Nucleus accumbens (tissue), 56 donors: ENCODE measurements at places on chromosomes 2 and 18.

DNA sequence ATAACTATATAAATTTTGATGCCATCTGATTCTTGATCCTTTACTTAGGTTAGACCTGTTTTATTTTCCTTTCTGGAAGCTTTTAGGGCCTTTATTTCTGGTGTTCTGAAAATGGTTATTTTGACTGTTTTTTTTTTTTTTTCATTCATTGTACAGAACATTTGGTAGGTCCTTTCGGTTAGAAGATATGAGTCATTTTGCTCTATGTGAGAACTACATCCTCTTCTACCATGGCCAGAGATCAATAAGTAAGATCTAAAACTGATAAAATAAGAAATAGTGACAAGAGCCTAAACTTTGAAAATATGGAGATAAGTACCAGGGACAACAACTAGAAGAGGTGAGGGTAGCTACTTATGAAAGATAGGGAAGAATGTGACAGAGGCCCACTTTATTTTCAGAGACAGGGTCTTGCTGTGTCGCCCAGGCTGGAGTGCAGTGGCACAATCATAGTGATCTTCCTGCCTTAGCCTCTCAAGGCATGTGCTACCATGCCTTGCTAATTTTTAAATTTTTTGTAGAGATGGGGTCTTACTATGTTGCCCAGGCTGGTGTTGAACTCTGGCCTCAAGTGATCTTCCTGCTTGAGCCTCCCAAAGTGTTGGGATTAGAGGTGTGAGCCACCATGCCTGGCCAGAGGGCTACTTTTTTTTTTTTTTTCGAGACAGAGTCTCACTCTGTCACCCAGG is 66.5 kb downstream of the EIF2AK3 start:
- DNase-seq, result no peak

- DNase-seq, result no peak
Measured at GRCh38 chr2:227407591-227408151, 19.9 kb upstream of the SCYGR1 start.

DNA sequence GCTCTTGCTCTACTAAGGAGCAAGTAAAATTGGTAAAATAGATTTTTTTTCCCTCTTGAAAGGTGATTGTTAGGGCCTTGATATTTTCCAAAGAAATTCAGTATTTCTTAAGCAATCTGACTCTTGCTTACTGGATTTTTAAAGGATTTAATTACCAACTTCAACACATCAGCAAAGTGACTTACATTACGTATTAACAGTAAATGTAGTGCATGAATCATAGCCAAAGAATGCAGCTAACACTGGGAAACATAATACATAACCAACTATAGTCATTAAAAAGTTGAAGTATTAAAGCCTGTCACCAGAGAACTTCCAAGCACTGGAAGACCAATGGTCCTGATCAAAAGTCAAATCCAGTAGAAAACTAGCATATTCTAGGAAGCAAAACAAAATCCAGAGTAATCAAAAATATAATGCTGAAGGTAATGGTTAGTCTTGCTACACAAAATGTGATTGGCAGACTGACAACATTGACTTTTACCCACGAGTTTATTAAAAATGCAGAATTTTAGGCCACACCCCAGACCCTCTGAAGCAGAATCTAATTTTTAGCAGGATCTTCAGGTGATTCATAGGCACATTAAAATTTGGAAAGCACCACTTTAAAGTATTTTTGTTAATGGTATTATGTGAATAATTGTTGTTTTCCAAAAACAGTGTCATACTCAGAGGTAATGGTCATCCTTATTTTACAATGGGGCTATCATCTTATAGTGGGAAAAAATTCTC is 31.8 kb upstream of the CAVIN2 start:
- no peak for DNase-seq

GRCh38 chr2:235510318-235510717 is 16.5 kb downstream of the AGAP1 start:
- DNase-seq, result no peak

DNA sequence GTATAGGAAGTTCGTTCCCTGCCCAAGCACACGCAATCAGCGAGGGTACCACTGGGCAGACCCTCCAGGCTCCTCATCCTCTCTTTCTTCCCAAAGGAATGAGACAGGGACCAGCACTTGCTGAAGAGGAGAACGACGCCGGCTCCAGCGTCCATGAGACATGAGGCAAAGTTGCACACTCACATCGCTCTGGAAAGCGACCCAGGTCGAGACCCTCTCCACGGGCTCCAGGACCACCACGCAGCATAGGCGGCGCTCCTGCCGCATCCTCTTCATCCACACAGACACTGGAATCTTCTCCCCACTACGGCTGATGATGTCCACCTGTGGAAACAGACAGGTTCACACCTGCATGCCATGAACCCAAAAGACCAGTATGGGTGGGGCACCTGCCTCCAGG is 10.8 kb downstream of the PASK start:
- no peak for DNase-seq

- no peak for DNase-seq
Measured at GRCh38 chr2:149070681-149071320, 32.3 kb downstream of the LYPD6B start.

- DNase-seq, result no peak
Measured at GRCh38 chr2:214542866-214543265, 132.0 kb downstream of the VWC2L start.

DNA sequence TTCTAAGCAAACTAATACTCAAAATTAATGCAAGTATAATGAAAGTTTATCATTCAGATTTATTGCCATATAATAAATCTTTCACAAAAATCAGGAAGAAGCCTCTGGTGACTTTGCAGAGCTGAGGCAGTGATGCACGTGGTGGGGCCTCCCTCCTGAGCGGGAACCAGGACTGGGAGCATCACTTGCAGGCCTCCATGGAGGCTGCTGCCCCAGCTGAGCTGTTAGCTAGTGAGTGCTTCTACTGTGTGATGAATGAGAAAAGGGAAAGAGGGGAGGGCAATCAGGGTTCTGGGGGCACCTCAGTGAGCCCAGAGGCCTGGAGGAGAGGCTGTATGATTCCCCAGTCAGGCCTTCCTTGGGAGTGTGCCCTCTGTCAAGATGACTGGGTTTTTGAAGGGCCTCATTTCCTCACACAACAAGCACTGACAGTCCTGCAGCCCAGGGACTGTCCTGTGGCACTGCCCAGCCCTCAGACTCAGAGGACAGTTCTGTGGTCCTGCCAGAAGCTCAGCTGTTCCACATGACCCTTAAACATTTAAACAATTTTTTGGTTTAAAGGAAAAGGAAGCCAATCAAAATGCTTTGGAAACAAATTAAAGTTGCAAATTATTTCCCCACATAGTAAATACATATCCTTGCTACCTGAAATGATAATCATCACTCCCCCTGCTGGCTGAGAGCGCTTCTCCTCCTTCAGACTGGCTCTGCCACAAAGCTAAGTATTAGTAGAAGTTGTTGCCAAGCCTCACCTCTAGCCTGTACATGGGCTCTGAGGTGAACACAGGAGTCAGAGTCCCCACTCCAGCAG is 90.9 kb upstream of the SMAD7 start:
- peak; percentile 15 for DNase-seq

DNA sequence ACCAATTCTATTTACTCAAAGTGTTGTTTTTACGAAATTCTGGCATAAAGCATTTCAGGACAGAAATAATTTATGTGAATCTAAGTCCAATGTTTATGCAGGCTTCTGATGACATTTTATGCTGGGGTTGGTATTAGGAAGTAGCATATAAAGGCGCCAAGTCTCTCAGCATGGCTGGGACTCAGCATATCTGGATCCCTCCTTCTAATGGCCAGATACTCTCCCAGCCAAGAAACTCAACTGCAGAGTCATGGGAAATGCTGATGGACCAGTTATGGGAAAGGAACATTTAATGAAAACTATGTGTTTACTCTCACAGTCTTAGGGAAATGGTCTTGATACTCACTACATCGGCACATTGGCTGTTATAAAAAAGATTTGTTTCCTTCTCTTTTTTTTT is 392.2 kb downstream of the ARHGAP15 start:
- DNase-seq, result no peak

- DNase-seq, result no peak
Measured at GRCh38 chr2:237147317-237147716, 61.6 kb downstream of the COPS8 start.

GRCh38 chr2:101253013-101253702 is 472 bp downstream of the CNOT11 start:
- DNase-seq, result peak; percentile 45

GRCh38 chr2:1676091-1676912 is 68.0 kb downstream of the PXDN start:
- DNase-seq, result no peak

DNA sequence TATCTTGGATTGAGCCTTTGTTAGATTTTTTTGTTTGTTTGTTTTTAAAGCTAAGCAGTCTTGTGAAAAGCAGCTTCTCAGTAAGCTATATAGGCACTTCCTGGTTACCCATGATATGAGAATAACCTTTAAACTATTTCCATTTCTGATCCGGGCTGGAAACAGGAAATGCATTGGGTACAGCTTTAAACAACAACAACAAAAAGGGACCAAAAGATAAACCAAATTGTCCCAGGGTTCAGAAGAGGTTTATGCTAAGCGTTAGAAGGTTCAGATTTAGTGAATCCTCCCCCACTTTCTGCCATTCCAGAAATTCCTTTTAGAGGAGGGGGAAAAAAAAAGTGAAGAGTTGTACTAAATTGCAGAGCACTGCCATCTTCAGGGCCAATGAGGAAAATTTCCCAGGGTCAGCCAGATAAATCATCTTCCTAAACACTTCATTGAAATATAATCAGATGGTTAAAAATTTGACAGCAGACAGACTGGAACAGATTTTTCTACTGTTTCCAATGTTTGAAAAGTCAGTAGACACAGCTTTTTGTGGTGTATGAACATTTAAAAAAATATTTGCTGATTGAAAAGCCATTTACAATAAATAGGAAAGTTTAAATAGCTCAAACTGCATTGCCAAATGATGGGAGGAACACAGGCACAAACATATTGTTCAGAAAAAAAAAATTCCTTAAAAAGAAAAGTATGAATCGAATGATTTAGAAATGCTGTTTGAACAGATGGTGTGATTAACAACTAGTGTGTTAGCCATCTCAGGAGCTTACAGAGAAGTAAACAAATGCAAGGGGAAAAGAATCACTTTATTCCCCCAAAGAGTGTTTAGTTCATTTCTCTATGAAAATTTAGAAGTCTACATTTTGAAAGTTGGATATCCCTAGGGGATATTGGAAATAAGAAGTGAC is 189.9 kb upstream of the TANK start:
- no peak for DNase-seq

GRCh38 chr18:54247511-54248175 is 21.7 kb upstream of the POLI start:
- DNase-seq, result no peak

GRCh38 chr2:236617221-236617737 is 47.7 kb downstream of the ACKR3 start:
- DNase-seq, result no peak

GRCh38 chr2:126902152-126902835 is 3.6 kb downstream of the TEX51 start:
- DNase-seq, result no peak

DNA sequence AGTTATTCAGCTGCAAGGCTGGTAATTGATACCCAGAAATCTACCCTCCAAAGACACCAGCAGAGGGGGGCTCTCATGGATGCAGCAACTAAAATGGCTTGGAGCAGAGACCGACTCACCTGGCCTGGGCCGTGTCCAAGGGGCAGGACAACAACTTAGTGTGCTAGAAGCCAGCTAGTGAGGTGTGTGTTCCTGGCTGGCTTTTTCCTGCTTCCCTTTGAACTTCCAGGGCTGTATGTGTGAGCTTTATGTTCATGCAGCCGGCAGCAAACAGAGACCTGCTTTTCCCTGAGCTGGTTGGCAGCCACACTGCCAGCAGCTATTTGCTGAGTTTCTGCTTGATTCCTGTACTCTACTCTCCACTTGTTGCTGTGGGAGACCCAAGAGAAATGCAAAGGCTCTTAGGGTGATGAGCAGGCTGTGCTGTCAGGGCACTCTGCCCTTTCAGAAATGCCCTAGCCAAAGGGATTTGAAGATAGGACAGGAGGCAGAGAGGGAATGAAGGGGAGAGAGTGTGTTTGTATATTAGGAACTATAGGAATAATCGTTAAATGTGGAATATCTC is 23.7 kb upstream of the GRP start:
- DNase-seq, result no peak

DNA sequence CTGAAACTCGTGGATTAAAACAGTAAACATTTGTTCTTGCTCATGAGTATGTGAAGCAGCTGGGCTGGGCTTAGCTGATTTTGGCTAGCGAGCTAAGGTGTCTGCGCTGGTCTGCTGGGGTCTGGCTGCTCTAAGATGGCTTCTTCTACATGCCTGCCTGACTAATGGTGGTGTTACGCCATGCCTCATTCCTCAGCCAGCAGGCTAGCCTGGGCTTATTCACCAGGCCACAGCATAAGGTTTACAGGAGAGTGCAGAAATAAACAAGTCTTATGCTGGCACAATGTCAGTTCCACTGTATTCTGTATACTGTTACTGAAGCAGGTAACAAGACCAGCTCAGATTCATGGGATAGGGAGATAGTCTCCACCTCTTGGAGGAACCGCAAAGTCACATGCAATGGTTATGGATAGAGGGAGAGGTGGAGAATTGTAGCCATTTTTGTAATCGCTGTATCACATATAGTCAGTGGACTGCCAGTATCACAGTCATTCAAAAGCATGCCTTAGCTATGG is 80.0 kb downstream of the RHBDD1 start:
- no peak for DNase-seq

- DNase-seq, result no peak
Measured at GRCh38 chr2:72883356-72883962, 3.7 kb upstream of the SPR start.

- DNase-seq, result no peak
Measured at GRCh38 chr18:11661430-11661829, 27.6 kb upstream of the GNAL start.

GRCh38 chr18:3720159-3720558 is 270.2 kb downstream of the TGIF1 start:
- no peak for DNase-seq

- no peak for DNase-seq
Measured at GRCh38 chr18:63025251-63026090, 294.1 kb downstream of the BCL2 start.

- DNase-seq, result no peak
Measured at GRCh38 chr2:165792104-165792454, 2.0 kb downstream of the GALNT3 start.

DNA sequence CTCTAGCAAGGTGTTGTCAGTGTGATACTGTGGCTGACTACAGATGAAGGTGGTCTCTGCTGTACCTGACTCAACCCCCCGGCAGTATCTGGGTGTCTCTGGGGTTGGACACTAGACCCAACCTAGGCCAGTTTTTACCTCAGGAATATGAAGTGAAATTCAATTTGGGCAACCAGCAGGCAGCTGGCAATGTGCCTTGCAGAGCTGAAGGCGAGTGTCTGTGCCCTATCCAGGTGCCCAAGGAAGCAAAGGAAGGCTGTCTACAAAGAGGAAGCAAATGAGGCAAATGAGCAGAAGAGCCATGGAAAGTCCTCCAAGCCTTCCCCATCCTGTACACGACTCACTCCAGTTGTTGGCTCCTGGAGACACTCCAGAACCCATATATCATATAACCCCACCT is 264.6 kb upstream of the AGAP1 start:
- no peak for DNase-seq
